ENCODE measurements at places on chromosomes 5 and 9.

GRCh38 chr5:128684961-128685360 is 146.9 kb upstream of the FBN2 start:
- DNase-seq, result no peak

DNA sequence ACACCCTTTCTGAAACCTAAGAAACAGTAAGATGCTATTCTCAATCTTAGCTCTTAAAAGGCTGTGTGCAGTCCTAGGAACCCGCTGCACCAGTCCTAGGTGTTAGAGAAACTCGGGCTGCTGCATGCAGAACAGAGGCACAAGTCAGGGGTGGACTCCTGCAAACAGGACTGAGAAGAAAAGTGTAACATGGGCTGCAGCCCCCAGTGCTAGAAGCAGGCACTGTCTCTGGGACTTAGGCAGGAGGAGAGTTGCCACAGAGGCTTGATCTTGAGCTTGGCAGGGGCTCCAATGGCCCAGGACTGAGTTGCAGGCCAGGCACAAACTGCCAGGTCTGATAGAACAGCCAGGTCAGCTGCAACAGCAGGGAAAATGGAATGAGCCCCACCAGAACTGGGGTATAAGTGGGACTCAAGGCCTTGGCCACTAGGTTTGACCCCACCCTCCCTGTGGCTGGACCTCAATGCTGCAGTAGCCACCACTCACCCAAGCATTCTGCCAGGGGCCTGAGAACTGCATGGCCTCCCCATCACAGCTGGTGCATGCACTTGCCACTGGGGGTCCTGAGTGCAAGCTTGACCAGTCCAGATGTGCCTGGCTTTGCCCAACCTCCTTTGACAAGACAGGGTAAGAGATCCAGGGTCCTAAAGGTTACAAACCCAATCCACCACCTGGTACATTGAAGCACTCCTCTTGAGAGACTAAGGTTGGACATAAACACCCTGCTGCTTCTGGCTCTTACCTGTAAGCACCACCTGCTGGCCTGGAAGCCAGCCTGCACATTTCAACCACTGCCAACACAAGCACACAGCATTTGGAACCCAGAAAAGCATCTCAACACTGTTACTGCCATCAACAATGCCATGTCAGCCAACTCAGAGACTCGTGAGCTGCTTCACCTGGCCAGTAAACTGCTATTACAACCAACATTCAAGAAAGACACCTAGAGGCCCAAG is 103.3 kb downstream of the FBXL17 start:
- no peak for DNase-seq

DNA sequence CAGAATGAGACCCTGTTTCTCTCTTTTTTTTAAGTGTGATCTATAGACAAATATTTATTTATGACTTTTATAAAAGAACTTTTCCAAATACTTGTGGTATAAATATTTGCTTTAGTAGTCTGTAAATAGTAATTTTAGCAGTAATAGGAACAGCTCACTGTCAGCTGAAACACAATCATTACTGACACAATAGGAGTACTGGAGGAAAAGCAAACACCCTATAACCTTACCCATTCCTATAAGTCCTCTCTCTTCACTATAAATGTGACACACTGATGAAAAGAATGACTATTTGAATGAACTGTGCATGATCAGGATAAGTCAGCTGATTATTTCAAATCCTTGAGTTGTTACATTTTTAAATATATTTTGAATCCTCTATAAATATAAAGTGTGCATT is 72.4 kb downstream of the CDH12 start:
- no peak for DNase-seq

DNA sequence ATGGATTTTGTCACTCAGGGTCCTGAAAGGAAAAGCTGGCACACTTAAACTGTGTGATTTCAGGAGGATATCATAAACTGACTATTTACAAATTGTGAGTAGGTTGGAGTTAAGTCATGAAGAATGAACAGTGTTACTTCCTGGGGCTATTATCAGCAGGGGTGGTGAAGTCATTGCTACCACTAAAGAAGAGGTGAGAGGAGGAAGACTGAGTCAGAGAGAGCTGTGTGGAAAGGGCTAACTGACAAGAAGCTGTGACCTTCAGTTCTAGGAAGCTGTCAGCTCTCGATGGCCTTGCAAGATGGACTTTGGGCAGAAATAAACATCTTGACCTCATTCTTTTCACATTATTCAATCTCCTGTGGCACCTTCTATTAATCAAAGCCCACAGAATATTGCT is 72.3 kb upstream of the STARD4 start:
- DNase-seq, result no peak

GRCh38 chr5:176590035-176590717 is 19.8 kb downstream of the GPRIN1 start:
- no peak for DNase-seq

GRCh38 chr5:152474961-152475360 is 69.9 kb upstream of the NMUR2 start:
- DNase-seq, result no peak
